ENCODE measurements at places on chromosomes 4 and X. TPM values are rescaled to one million over a fixed set of nuclear protein-coding genes. Genes with fewer than 3 reads are reported as not detected.

CAPN6 gene
- polyA plus RNA-seq: 565 TPM

FAT1 gene
- 81.8 TPM for polyA plus RNA-seq

ASB9 gene
- polyA plus RNA-seq: 2.5 TPM

OTC gene
- polyA plus RNA-seq: not detected

NDST3 gene
- 0.07 TPM for polyA plus RNA-seq

PLP1 gene
- polyA plus RNA-seq: 97.8 TPM

GAGE12D gene
- polyA plus RNA-seq: not detected

DGKK gene
- not detected for polyA plus RNA-seq

SYTL4 gene
- 5.0 TPM for polyA plus RNA-seq

EGF gene
- polyA plus RNA-seq: 5.1 TPM

EPHA5 gene
- 0.24 TPM for polyA plus RNA-seq

MTMR8 gene
- polyA plus RNA-seq: 2.1 TPM

Data from muscle of back (tissue), 13 donors.